ENCODE measurements at places on chromosomes 16 and 17. TPM values are rescaled to one million over a fixed set of nuclear protein-coding genes. Genes with fewer than 3 reads are reported as not detected.
A peak's percentile ranks its signal among the peaks of the same experiment; 100 is the strongest.

GRCh38 chr16:4369007-4369733, 2.5 kb upstream of the VASN start:
- H3K4me1 ChIP-seq: peaks cover 23% of the 10 kb centered on the region
- H3K27ac ChIP-seq: no peak overlapping the region
- H3K4me3 ChIP-seq: no peak overlapping the region
- no peaks in the 10 kb centered on the region for H3K27me3 ChIP-seq
- H3K36me3 ChIP-seq: peaks cover 11% of the 10 kb centered on the region
- DNase-seq: peak; percentile 15

- peaks cover 8% of the 10 kb centered on the region for H3K36me3 ChIP-seq
- H3K4me3 ChIP-seq: no peak overlapping the region
- no peak for DNase-seq
- H3K27ac ChIP-seq: no peak overlapping the region
- peaks cover 6% of the 10 kb centered on the region for H3K4me1 ChIP-seq
Measured at GRCh38 chr16:67783353-67783725, 23.0 kb downstream of the RANBP10 start.

DNA sequence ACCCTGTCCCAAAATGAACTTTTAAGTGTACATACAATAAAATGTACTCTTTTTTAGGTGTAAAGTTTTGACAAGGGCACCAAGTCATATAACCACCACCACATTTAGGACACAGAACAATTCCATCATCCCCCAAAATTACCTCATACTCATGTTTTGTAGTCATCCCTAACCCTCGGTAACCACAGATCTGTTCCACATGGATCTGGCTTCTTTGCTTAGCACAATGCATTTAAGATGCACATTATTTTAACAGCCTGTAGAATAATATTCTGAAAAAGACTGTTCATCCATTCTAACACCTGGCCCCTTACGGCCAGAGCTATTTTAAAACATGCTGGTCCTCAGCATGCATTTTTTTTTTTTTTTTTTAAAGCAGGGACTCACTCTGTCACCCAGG, 25.2 kb upstream of the CFAP20 start:
- no peak overlapping the region for H3K4me3 ChIP-seq
- no peaks in the 10 kb centered on the region for H3K27me3 ChIP-seq
- no peak for DNase-seq
- H3K4me1 ChIP-seq: no peaks in the 10 kb centered on the region
- H3K36me3 ChIP-seq: no peaks in the 10 kb centered on the region

GRCh38 chr16:29990883-29991570, 4.4 kb downstream of the HIRIP3 start:
- H3K36me3 ChIP-seq: peaks cover 8% of the 10 kb centered on the region
- H3K4me1 ChIP-seq: peaks cover 23% of the 10 kb centered on the region
- no peak for DNase-seq
- H3K4me3 ChIP-seq: no peak overlapping the region
- no peak overlapping the region for H3K27ac ChIP-seq

- H3K4me3 ChIP-seq: no peak overlapping the region
- DNase-seq: no peak
- no peaks in the 10 kb centered on the region for H3K27me3 ChIP-seq
- no peak overlapping the region for H3K27ac ChIP-seq
Measured at GRCh38 chr17:57444682-57445450, 188.5 kb downstream of the MSI2 start.

GRCh38 chr17:4508207-4508606, 9.5 kb downstream of the SPNS2 start:
- no peaks in the 10 kb centered on the region for H3K27me3 ChIP-seq
- H3K36me3 ChIP-seq: no peaks in the 10 kb centered on the region
- DNase-seq: no peak
- peak overlapping the region; percentile 57 for H3K27ac ChIP-seq
- H3K4me3 ChIP-seq: no peak overlapping the region

DNA sequence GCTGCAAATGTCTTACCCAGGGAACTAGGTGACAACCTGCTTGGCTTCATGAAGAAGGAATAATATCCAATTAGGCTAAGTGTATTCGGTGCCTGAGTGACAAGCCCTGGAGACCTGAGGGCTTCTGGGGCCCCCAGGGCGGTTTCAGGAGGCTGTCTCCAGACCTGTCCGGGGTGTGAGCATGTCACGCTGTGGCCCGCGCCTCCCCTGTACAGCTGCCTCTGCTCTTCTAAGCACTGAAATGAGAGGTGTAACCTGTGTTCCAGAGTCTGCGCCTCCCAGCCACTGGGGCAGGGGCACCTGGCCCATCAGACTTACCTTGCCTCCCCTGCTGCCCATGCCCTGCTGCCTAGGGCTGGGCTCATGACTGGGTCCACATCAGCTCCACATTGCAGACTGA, 114.3 kb downstream of the WWOX start:
- H3K36me3 ChIP-seq: no peaks in the 10 kb centered on the region
- H3K4me3 ChIP-seq: no peak overlapping the region
- DNase-seq: no peak
- no peaks in the 10 kb centered on the region for H3K27me3 ChIP-seq
- H3K4me1 ChIP-seq: no peaks in the 10 kb centered on the region
- no peak overlapping the region for H3K27ac ChIP-seq

DNA sequence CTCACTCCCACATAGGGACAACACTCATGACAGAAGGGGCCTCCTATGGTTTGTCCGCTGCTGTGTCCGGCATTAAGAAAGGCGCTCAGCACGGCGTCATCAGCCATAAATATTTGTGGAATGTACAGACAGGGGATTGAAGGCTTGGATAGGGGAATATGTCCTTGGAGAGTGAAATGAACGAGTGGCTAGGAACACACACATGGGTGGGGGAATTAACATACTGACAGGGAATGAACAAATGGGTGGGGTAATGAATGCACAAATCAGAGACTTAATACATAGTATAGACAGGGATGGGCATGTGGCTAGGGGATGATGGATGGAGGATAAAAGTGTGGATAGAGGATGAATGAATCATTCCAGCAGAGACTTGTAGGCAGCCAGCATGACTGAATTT, 154.0 kb upstream of the HSBP1 start:
- H3K4me1 ChIP-seq: no peaks in the 10 kb centered on the region
- H3K4me3 ChIP-seq: no peak overlapping the region
- no peaks in the 10 kb centered on the region for H3K27me3 ChIP-seq

GRCh38 chr16:86313631-86314030, 196.7 kb upstream of the FOXF1 start:
- no peak overlapping the region for H3K27ac ChIP-seq
- DNase-seq: no peak
- no peak overlapping the region for H3K4me3 ChIP-seq
- no peaks in the 10 kb centered on the region for H3K36me3 ChIP-seq
- H3K27me3 ChIP-seq: peaks cover 58% of the 10 kb centered on the region

DNA sequence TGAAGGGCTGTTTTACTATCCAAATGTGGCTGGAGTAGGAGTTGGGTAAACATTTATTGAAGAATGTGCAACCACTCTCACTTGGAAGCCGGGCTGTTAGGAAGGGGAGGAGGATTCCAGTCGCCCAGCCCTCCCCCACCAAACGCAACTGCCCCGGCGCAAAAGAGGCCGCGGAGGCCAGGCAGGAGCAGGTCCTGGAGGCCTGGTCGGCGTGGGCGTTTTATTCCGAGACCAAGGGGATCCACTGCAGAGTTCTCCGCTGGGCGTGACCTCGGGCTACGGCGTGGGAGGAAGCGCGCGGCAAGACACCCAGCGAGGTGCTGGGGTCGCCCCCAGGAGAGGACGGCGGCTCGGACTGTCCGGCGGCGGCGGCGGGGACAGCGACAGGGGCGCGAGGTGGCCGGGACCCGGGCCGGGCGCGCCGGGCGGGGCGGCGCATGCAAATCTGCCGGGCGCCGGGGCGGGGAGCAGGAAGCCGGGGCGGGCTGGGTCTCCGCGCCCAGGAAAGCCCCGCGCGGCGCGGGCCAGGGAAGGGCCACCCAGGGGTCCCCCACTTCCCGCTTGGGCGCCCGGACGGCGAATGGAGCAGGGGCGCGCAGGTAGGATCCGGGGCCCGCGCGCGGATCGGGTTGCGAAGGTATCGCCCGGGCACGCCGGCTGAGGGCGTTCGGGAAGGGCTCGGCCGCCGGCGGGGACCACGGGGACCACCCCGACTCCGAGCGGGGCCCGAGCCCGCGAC, at the start of gene IL4R:
TSS of gene IL4R (plus strand) at position 553 of the 739 bp plus-strand sequence. CDS start 26,230 bp downstream, outside the sequence.
- DNase-seq: peak; percentile 74
- no peaks in the 10 kb centered on the region for H3K36me3 ChIP-seq
- peaks cover 12% of the 10 kb centered on the region for H3K27me3 ChIP-seq
- H3K4me3 ChIP-seq: peak within 1 kb of the TSS; percentile 90
- H3K27ac ChIP-seq: peak within 1 kb of the TSS; percentile 97

DNA sequence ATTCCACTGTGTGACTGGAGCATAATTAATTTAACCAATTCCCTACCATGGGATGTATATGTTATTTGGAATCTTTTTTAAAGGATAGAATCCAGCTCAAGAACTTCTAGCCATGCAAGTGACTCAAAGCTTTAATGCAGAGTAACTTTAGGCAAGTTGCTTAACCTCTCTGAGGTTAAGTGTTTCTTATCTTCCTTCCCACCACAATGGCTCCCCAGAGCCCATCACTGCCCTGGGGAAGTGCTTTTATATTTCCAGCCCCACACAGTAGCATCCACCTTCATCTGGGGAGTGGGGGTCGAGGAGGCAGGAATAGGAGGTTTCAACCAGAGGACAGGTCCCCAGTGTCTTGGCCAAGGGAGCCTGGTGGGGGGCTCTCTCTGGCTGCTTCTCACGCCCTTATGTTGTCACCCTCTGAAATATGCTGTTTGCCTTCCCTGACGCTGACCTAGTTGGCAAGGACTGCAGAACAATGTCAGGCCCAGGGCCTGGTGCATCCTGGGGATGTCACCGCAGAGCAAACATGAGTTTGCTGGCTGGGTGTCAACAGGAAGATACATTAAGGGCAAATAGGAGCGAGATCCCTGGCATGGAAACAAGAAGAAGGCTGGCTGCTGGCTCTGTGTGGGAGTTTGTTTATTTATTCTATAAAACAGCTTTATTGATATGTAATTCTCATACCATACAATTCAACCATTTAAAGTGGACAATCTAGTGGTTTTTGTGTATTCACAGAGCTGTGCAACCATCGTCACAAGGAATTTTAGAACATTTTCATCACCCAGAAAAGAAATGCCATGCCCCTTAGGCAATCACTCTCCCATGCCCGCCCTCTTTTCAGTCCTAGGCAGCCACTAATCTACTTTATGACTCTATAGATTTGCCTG, 46.6 kb upstream of the WSB1 start:
- H3K36me3 ChIP-seq: no peaks in the 10 kb centered on the region
- H3K4me1 ChIP-seq: peaks cover 46% of the 10 kb centered on the region
- H3K27ac ChIP-seq: peak overlapping the region; percentile 47
- DNase-seq: peak; percentile 51

- no peak for DNase-seq
- H3K4me3 ChIP-seq: peak overlapping the region; percentile 58
- peak overlapping the region; percentile 70 for H3K27ac ChIP-seq
Measured at GRCh38 chr17:7205561-7205960, 14.1 kb downstream of the DLG4 start.

GRCh38 chr17:27520491-27521185, 64.4 kb downstream of the KSR1 start:
- H3K4me3 ChIP-seq: no peak overlapping the region
- DNase-seq: no peak
- H3K27me3 ChIP-seq: no peaks in the 10 kb centered on the region
- no peaks in the 10 kb centered on the region for H3K36me3 ChIP-seq
- H3K27ac ChIP-seq: no peak overlapping the region
- H3K4me1 ChIP-seq: peaks cover 16% of the 10 kb centered on the region

- DNase-seq: no peak
- peaks cover 14% of the 10 kb centered on the region for H3K4me1 ChIP-seq
- H3K27ac ChIP-seq: no peak overlapping the region
- peaks cover 89% of the 10 kb centered on the region for H3K27me3 ChIP-seq
Measured at GRCh38 chr17:73900516-73900915, 256.3 kb upstream of the SDK2 start.

GRCh38 chr16:87297918-87298631, 19.1 kb downstream of the C16orf95 start:
- no peaks in the 10 kb centered on the region for H3K36me3 ChIP-seq
- DNase-seq: no peak
- no peak overlapping the region for H3K4me3 ChIP-seq
- H3K27ac ChIP-seq: no peak overlapping the region
- no peaks in the 10 kb centered on the region for H3K4me1 ChIP-seq

GRCh38 chr17:15892731-15893657, 51.9 kb upstream of the ADORA2B start:
- peak overlapping the region; percentile 51 for H3K27ac ChIP-seq
- H3K36me3 ChIP-seq: no peaks in the 10 kb centered on the region
- H3K4me3 ChIP-seq: no peak overlapping the region
- no peak for DNase-seq

DNA sequence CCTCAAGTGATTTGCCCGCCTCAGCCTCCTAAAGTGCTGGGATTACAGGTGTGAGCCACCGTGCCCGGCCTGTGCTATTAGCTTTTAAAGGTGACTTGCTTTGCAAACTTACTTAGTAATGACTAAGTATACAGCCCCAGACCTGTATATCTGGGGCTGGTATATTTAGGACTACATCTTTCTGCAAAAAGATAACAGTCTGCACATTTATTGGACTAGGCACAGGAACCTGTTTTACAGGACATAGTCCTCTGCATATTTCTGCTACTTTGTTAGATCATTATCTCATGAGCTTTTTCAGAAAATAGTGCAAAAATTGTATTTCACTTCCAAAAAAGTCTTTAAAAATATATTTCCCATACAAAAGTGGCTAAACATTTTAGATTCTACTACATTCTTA, 1.3 kb downstream of the KRT24 start:
- no peaks in the 10 kb centered on the region for H3K4me1 ChIP-seq
- no peak overlapping the region for H3K27ac ChIP-seq
- H3K36me3 ChIP-seq: no peaks in the 10 kb centered on the region
- no peak overlapping the region for H3K4me3 ChIP-seq

DNA sequence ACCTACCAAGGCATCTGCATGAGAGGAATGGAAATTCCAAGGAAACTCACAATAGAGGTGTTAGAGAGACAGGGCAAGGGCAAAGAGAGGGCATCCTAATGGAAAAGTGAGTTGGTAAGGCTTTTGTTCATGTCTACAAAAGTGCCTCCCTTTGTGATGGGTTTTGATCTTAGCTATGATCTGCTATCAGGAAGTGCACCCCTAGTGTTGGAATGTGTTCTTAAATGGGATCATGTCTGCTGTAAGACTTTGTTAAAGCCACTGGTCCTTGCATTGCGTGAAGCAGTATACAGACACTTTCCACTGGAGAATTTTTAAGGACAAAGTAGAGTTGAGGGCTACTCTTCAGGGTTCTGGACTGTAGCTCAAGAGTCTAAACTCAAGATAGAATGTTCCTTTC, 92.0 kb downstream of the MAP2K6 start:
- DNase-seq: no peak
- no peak overlapping the region for H3K4me3 ChIP-seq
- no peak overlapping the region for H3K27ac ChIP-seq
- no peaks in the 10 kb centered on the region for H3K4me1 ChIP-seq
- H3K27me3 ChIP-seq: no peaks in the 10 kb centered on the region

- DNase-seq: peak; percentile 72
- H3K27me3 ChIP-seq: no peaks in the 10 kb centered on the region
- no peak overlapping the region for H3K4me3 ChIP-seq
- no peaks in the 10 kb centered on the region for H3K36me3 ChIP-seq
Measured at GRCh38 chr17:67546578-67547527, 169.8 kb downstream of the PITPNC1 start.

The SEZ6 gene
- total RNA-seq: not detected

The PPP1R27 gene
- total RNA-seq: not detected

The KRT222 gene
- not detected for total RNA-seq

The ABCA8 gene
- 29.6 TPM for total RNA-seq

The PIK3R5 gene
- total RNA-seq: 1.3 TPM

The SEPTIN1 gene
- total RNA-seq: 1.3 TPM

The CHST6 gene
- 0.97 TPM for total RNA-seq

The MYO15A gene
- 0.49 TPM for total RNA-seq

The CCDC200 gene
- not detected for total RNA-seq

The FOXK2 gene
- total RNA-seq: 66.6 TPM

The UTS2R gene
- 3.3 TPM for total RNA-seq

The PPY gene
- not detected for total RNA-seq

All from heart right ventricle (tissue), 16 donors.